A549 (cell line): ENCODE measurements at places on chromosomes 1 and 21.
A peak's percentile ranks its signal among the peaks of the same experiment; 100 is the strongest.

GRCh38 chr1:75992312-75992711, 60.1 kb upstream of the ASB17 start:
- DNase-seq = no peak

DNA sequence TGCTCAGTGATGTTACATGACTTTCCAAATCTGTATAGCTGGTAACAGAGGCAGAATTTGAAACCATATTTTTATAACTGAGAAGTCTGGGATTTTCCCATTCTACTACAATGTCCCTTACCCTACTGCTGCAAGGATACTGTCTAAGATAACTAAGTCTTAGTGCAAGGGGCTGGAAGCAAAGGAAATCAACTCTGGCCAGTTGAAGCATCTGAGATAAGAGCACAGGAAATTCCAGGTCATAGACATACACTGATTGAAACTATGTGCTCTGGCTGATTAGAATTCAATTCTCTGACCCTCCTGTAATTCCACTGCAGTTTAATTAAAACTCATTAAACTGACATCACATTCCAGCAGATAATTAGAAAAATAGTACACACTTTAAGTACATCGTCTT, 267.7 kb upstream of the C1orf87 start:
- DNase-seq = no peak

- DNase-seq = no peak
These were observed 1233.1 kb downstream of the PLA2G4A start for GRCh38 chr1:188061881-188062280.

DNA sequence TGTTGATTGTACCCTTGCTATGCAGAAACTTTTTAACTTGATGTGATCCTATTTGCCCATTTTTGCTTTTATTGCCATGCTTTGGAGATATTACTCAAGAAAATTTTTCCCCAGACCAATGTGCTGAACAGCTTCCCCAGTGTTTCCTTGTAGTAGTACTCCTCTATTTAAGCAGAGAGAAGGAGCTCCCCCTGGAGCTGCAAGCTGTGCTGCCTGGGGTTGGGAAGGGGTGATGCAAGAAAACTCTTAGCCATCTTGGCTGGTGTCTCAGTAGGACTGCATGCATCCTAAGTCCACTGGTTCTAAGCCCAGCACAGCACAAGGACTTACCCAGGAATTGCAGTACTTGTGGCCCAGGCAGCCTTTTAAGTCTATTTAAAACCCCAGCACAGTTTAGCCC, 121.6 kb downstream of the NTMT2 start:
- DNase-seq = no peak

DNA sequence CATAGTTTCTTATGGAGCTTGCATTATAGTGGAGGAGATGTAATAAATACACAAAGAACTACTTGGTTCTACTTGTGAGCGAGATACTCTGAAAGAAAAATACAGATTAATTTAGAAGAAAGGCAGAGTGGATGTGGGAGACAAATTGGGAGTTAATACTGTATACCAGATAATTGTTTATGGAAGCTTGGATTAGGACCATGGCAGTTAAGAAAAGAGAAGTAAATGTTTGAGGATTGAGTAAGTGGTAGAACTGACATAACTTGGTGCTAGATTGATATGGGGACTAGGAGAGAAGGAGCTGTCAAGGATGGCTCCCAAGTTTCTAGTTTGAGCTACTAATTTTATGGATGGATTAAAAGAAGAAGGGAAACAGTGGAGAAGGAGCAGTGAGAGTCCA, 47.3 kb downstream of the INKA2 start:
- DNase-seq = no peak

DNA sequence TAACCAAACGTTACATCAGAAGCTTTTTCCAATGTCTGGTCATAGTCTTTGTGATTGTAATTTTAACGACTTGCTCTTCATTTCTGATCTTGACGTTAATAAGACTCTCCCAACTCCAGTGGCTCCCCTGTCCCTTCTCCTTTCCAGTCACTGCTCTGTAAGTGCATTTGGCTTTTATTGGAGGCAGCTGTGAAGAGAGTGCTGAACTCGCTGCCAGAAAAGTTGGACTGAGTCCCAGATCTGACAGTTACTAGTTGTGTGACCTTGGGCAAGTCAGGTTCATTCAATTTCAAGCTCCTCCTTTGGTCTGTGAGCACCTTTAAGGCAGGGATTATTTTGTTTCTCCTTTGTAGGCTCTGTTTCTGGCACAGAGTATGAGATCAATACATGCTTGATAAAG, 109.6 kb upstream of the TSPAN2 start:
- DNase-seq = no peak

- no peak for DNase-seq
These were observed 82.6 kb downstream of the ATF6 start for GRCh38 chr1:161848676-161849075.

- DNase-seq = no peak
These were observed 216.3 kb upstream of the NR5A2 start for GRCh38 chr1:199811163-199811562.

GRCh38 chr1:68600049-68600661, 103.3 kb upstream of the DEPDC1 start:
- no peak for DNase-seq

DNA sequence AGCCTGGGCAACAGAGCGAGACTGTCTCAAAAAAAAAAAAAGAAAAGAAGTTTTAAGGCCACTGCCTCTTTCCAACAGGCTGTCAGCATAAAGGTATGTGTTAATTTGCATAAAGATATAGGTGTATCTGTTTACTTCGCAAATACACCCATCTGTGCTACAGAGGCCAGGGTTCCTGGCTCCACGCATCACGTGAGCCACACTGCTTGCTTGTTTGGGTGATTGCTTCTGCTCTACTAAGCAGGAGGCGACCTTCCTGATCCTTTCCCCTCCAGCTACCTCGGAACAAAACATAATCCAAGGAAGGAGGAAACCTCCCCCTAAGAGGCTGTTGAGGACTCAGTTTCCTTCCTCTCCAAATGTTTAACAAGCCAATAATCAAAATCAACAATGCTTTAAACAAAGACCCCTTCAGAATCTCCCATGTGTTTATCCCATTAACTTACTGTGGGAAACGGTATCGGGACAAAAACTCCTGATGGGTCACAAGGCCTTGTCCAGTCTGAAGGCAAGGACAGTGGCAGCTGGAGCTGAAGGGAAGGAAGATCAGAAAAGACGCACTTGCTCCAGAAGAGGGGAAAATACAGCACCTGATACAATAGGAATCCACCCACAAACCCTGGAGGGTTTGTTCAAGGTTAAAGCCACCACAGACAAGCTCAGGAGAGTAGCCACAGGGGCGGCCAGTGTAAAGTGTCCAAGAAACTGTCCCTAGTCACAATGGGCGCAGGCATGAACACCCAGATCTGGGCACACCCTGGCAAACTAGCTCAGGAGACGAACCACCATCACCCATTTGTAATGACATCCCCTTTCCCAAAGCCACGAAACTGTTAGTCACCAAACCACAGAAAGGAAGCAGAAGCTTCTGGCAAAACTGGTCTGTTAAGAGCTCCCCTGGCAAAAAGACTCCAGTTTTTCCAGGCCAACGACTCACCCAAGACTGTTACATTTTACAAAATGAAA, 17.2 kb downstream of the CTNNBIP1 start:
- DNase-seq = no peak

DNA sequence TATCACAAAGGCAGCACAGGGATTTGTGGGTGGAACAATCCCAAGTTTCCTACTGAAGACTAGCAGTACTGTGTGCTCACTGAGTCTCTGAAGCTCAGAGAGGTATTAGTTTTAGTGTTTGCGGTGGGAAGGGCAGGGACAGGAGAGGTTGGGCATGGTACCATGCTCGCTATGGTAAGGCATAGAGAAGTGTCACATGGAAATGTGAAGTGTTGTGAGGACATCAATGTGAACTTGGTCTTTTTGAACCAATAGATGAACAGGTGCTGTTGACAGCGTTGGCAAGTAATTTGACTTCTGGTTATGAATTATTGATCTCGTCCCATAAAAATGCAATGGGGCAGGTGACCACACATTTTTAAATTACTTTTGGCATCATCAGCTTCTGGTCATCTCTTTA, 55.8 kb upstream of the ADAMTS1 start:
- no peak for DNase-seq

GRCh38 chr1:241356519-241357365, at the start of gene RGS7:
TSS of gene RGS7 (minus strand) at chr1:241357205.
- peak; percentile 19 for DNase-seq

DNA sequence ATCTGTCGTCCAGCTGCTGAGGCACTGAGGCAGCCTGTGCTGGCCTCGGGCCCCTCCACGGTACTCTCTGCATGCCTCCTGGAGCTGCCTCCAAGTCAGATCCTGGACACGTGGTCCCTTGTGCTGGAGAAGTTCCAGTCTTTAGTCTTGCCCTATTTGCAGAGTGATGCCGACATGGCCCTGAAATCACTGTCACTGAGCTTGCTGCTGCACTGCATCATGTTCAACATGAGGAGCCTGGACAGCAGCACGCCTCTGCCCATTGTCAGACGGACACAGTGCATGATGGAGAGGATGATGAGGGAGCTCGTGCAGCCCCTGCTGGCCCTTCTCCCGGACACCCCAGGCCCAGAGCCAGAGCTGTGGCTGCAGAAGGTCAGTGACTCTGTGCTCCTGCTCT, 10.0 kb downstream of the URB2 start:
- no peak for DNase-seq

GRCh38 chr1:109197158-109198042, 16.3 kb upstream of the SARS1 start:
- peak; percentile 85 for DNase-seq

DNA sequence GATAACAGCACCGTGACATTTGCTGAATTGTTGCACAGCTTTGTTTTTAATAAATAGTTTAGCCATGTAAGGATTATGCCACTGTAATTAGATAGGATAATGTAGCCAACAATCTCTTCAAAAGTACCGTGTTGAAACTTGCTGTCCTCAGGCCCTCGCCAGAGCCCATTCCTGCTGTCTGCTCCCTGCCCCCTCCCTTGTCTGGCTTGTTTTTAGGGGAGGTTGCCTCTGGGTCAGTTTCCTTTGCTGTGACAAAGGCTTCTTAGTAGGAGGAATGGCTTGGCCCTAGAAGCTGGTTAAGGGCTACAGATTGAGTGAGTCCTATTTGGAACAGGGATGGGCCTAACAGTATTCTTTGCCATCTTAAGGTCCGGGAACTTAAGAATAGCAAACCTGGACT, 107.9 kb downstream of the LMO4 start:
- no peak for DNase-seq

- DNase-seq = no peak
These were observed 9.7 kb downstream of the KHDRBS1 start for GRCh38 chr1:32023351-32023750.

- DNase-seq = no peak
These were observed 102.7 kb downstream of the KCND3 start for GRCh38 chr1:111886741-111887140.

DNA sequence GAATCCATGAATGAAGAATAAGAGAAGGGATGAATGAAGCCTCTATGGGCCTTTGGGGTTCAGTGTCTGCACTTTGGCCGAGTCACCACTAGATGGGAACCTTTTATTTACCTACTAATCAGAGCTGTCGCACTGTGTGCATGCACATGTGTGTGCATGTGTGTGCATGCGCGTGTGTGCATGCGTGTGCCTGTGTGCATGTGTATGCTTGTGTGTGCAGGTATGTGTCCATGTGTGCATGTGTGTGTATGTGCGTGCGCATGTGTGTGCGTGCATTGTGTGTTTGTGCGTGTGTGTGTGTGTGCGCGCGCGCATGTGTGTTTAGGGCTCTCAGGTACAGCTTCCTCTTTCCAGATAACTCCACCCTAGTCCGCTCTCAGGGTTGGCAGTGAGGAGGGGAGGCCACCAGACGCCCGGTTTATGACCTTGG, 20.4 kb upstream of the UBXN10 start:
- peak; percentile 16 for DNase-seq

- DNase-seq = peak; percentile 43
These were observed 10.1 kb upstream of the LRRC71 start for GRCh38 chr1:156910309-156910782.

- DNase-seq = no peak
These were observed 43.0 kb downstream of the EVA1C start for GRCh38 chr21:32455548-32455947.

- DNase-seq = peak; percentile 82
These were observed 26.7 kb upstream of the RPTN start for GRCh38 chr1:152185544-152186391.

GRCh38 chr1:61322008-61322744, 239.8 kb downstream of the NFIA start:
- DNase-seq = no peak

- DNase-seq = no peak
These were observed 49.1 kb upstream of the ZNF648 start for GRCh38 chr1:182110635-182111034.

DNA sequence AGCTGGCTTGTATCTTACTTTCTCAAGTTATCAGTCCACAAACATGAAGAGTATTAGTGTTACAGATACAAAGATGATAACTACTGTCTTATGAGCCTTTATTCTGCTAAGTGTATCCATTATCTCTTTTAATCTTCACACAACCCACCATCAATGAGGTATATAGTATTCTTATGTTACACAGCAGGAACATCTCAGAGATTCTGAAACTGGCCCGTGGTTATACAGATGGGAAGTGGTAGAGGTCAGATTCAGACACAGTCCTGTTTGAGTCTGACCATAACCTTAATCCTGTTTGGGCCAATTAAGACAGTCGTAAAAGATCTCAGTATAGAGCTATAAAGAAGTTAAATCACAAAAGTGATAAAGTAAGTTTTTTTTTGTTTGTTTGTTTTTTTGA, 5.1 kb upstream of the TMEM269 start:
- DNase-seq = no peak

GRCh38 chr1:206703661-206704060, 19.0 kb downstream of the MAPKAPK2 start:
- no peak for DNase-seq

- DNase-seq = no peak
These were observed 29.1 kb downstream of the STPG1 start for GRCh38 chr1:24384251-24385090.

DNA sequence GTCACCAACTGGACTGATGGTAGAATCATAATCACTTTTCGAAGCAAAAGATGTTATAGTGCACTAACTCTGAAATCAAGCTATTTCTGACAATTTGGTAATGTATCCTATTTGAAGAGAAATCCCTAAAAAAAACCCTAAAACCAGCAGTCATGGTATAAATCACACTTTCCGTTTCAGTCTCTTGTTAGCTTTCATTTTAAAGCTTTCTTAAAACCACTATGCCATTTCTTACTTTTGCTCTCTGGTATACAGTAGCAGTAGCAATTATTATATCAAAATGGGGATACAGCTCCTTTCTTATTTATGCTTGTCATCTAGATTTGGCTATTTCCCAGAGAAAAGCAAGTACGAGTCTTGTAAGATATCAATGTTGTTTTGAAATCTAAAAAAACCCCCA, 323.3 kb downstream of the KCTD3 start:
- DNase-seq = no peak

- no peak for DNase-seq
These were observed 4.9 kb downstream of the PLCH2 start for GRCh38 chr1:2480986-2481364.
